Ureter (tissue), 1 donor: ENCODE measurements at places on chromosomes 2 and 18. TPM values are rescaled to one million over a fixed set of nuclear protein-coding genes. Genes with fewer than 3 reads are reported as not detected.

Gene TXNL1
- total RNA-seq: 66.1 TPM

GRCh38 chr18:54911551-54911950 is 47.7 kb downstream of the CCDC68 start:
- no peak for DNase-seq

DNA sequence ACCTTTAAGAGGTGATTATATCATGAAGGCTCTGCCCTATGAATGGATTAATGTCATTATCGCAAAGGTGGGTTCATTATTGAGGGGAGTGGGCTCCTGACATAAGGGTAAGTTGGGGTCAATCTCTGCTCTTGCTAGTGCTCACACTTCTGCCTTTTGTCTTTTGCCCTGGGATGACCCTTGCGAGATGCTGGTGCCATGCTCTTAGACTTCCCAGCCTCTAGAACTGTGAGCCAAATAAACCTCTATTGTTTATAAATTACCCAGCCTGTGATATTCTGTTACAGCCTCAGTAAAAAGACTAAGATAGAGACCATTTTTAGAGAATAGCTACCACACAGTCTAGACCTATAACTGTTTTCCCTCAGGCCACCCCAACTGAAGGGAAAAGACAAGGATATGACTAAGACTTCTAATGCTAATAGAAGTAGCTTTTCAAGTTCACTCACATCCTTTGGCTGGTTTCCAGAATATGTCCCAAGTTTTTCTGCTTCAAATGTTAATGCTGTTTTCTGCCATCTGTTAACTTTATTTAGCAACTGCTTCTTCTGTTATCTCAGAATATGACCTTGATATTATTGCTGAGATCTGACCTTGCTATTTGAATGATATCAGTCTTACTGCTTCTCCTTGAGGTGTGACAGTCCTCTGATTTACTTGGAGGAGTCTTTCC is 65.1 kb upstream of the STAM2 start:
- no peak for DNase-seq

DNA sequence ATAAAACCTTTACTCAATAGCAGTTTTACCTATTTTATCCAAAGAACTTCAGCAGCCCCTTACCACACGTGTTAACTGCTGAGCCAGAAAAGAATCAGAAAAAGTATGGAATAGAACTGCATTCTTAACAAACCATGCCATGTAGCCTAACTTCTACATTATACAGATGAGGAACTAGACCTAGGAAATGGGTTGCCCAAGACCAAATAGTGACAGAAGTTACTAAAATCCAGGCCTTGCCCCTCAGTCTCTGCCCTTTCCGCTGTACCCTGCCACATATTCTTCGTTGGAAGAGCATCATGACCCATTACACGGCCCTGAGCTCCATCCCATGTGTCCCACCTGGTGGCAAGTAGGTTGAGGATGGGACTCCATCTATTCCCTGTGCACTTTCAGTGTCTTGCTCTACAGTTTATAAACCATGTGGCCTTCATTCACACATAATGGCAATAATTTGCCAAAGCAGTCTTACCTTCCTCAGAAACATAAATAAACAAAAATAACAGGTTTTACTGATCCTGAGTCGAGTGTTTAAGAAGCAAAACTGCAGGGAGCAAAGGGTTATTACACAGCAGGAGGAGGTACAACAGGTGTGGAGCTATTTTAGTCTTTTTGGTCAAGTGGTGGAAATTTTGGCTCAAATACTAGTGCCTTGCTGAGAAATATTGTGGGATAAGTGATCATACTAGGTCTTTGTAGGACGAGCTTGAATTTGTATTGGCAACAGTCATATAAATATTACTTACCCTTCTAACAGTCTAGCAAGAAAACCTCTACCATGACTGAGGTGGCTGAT is 46.5 kb downstream of the HNRNPLL start:
- no peak for DNase-seq

GRCh38 chr2:105593221-105593967 is 151.3 kb upstream of the NCK2 start:
- no peak for DNase-seq

DNA sequence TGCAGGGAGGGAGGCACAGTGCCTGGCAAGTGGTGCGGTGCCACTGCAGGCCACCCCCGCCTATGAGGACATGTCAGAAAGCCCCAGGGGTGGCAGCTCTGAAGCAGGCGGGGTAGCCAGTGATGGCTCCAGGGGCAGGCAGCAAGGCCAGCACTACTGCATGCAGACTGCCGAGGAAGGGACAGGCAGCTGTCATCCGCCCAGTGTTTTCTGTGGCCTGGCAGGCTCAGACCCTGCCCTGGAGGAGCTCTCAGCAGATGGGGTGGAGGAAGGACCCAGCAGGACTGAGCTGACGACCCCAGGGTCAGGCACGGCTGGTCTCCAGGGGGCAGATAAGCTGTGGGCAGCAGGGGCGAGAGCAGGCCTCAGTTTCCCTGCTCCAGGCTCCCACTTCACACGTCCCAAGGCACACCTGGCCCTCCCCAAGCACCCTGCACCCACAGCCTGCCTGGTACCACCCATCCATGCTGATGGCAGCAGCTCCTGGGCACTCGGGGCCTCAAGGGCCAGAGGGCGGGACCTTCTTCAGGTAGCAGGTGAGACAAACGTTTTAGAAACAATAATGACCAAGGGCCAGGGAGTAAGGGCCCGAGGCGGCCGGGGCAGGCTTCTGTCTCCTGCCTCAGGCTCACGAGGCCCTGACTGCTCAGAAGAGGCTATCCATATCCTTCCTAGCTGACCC is 48.5 kb downstream of the HS6ST1 start:
- DNase-seq: no peak

GRCh38 chr2:119753041-119753929 is 6.4 kb upstream of the PTPN4 start:
- no peak for DNase-seq

GRCh38 chr2:195021711-195022507 is 635.1 kb upstream of the SLC39A10 start:
- no peak for DNase-seq
